ENCODE measurements at places on chromosomes 16 and 17.

DNA sequence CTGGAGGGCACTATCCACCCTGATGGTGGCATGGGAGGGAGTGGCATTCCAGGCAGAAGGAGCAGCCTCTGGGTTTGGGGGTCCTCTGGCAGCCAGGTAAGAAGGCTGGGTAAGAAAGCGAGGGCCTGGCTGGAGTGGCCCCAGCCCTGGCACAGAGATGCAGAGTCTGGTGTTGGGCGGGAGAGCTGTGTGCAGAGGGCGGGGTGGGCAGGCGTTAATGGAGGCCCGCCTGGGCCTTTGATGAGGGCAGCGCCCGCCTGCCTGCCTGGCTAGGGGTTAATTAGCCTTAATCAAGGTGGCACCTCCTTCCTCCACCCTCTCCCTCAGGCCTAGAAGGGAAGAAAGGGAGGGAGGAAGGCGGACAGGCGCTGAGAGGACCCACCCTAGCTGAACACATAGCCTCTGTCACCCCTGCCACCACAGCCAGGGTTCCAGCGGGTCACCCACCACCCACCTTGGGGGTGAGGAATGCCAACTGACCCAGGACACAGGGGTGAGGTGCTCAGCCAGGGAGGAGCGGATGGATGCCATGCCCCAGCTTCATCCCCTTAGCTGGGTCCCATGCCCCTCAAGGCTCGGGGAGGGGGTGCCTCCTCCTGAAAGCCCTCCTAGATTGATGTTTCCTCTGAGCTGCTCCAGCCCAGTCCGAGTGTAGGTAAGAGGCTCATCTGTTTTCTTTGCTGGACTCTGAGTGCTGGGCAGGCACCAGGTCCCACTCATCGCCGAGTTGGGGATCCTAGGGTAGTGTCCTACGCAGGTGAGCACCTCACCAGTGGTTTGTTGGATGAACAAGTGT, 13.4 kb upstream of the FAM83G start:
- DNase-seq = no peak

DNA sequence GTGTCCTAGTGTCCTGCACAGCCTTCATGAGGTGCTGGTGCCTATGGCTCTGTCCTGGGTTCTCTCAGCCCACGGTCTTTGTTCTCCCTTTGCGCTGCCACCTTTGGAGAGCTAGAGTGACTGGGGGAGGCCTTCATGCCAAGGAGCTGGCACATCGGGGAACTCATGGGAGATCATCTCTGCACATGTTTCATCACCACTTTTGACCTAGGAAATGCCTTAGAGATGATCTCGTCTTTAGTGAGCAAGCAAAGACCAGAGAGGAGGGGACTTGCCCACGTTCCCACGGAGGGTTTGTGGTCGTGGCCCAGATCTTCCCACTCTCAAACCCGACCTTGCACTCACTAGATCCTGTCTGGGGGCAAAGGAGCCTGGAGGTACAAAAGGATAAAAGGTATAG, 23.5 kb downstream of the TBX4 start:
- DNase-seq = no peak

- DNase-seq = no peak
Measured at GRCh38 chr17:31596382-31597323, 205.2 kb downstream of the RAB11FIP4 start.

- no peak for DNase-seq
Measured at GRCh38 chr17:7922269-7922844, 6.3 kb upstream of the RNF227 start.

DNA sequence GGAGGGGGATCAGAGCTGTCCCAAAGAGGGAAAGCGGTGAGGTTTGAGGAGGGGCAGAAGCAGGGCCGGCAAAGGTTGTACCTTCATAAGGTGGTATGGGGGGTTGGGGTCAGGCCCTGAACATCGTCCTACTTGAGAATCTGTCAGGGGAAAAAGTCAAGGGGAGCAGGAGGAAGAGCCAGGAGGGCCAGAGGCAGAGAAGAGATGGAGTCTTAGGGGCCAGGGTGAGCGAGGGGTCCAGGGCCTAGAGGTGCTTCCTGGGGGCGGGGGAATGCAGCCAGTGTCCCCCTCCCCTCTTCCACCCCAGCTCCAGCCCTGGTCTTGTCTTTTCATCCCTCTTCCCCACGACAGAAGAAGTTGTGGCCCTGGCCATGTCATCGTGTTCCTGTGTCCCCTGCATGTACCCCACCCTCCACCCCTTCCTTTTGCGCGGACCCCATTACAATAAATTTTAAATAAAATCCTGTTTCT, 1.3 kb upstream of the PRRT2 start:
- no peak for DNase-seq

GRCh38 chr16:88560714-88561484, 9.3 kb upstream of the ZC3H18 start:
- no peak for DNase-seq

- DNase-seq = peak; percentile 35
Measured at GRCh38 chr17:57284984-57285646, 28.8 kb downstream of the MSI2 start.

GRCh38 chr17:33595828-33596227, 302.7 kb upstream of the ASIC2 start:
- no peak for DNase-seq

DNA sequence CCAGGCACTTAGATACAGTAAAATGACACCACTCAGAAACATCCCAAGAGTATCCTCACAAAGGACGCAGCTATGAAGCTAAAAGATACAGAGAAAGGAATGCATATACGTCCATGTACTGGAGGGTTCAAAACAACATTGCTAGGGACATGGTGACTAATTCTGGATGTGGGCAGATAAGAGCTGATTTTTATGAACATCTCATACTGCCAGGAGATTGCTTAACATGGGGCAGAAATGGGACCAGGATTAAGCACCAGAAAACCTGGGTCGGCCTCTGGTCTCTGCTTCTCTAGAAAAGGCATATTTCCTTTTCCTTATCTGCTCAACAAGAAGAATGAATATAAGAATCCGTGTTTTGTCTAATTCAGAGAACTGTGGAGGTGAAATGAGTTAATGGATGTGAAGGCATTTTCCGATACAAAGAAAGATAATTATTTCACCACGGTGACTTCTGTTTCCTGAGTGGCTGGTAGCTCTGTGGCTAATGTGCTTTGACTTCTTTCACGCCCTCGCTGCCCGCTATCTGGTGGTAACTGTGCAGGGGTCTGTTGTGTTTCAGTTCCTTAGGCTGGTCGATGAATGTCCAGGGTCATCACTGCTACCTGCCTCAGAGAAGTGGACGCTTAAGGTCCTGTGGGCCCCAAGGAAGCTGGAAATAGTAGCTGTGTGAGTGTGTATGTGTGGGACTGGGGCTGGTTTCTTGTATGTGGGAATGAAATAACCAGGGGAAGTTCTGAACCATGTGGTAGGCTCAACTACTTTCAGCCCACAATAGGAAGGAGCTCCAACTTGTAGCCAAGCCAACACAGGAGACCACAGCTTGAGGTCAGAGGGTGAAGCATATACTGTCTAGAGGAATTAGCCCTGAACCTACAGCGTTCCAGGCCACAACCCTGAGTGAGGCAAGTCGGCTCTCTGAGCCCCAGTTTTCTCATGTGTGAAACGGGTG, 15.8 kb upstream of the CCL5 start:
- DNase-seq = peak; percentile 50

DNA sequence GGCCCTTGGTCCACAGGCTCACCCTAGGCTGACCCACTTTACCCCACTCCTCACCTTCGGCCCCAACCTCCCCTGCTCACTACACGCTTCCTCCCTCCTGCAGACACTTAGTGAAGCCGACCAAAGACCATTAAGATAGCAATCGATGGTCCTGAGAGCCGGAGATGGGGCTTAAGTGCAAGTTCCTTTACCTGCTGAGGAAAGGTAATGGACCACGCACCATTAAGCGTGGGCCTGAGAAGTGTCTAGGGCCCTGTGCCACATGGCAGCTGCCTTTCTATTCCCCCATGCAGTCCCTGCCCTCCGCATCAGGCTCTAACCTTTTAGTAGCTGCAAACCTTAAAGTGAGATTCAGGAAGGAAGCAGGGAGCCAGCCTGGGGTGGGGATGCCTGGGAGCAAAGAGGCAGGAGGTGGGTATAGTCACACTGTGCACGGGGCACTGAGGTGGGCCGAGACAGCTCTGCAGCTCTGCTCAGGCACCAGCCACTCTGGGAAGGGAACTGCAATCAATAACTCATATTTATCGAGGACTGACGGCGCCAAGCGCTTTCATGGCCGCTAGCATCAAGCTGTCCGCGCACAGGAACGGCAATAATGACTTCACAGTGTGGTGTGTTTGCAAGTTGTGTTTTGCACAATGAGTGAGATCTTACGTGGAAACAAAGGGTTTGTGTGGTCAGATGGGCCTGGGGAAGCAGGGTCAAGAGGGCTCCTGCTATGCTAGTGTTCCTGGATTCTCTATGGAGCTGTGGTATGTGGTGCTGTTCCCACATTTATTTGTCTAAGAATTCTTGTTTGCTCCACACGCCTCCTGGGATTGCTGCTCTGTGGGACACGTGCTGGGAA, 84.9 kb upstream of the CDC42EP4 start:
- no peak for DNase-seq
